ENCODE measurements at places on chromosomes 1 and 21.

DNA sequence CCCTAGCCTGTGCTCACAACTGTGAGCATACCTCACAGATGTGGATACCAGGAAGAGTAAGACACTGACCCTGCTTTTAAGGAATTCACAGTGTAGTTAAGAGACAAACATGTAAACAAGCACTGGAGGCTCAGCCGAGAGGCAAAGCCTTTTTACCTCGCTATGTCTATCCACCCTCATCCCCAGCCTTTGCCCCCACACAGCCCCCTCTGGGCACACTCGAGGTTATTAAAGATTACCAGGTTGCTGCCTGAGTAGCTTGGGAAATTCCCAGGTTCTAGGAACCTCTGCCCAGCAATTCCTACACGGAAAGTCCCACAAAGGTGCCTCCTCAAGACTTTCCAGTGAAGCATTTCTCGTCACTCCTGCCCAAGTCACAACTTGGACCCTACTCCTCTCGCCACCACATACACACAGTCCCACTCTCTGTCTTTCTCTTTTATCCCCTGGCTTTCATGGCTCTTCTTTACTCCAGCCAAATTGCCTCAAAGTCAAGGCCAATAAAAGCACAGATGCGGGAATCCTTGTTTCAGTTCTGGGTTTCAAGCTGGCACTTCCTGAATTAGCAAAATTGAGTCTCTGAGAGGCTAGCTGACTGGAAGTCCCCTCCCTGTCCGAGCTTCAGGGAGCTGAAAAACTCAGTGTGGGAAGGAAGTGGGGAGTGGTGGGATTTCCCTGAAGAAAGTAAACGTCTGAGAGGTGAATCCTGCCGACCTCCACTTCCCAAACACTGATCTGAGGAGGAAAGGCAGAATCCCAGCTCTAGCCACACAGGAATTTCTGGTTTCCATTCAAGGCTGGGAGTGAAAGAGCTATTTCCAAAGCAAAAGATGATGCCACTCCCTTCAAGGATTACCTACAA is 7.6 kb downstream of the DENND2D start:
- DNase-seq: peak; percentile 52

DNA sequence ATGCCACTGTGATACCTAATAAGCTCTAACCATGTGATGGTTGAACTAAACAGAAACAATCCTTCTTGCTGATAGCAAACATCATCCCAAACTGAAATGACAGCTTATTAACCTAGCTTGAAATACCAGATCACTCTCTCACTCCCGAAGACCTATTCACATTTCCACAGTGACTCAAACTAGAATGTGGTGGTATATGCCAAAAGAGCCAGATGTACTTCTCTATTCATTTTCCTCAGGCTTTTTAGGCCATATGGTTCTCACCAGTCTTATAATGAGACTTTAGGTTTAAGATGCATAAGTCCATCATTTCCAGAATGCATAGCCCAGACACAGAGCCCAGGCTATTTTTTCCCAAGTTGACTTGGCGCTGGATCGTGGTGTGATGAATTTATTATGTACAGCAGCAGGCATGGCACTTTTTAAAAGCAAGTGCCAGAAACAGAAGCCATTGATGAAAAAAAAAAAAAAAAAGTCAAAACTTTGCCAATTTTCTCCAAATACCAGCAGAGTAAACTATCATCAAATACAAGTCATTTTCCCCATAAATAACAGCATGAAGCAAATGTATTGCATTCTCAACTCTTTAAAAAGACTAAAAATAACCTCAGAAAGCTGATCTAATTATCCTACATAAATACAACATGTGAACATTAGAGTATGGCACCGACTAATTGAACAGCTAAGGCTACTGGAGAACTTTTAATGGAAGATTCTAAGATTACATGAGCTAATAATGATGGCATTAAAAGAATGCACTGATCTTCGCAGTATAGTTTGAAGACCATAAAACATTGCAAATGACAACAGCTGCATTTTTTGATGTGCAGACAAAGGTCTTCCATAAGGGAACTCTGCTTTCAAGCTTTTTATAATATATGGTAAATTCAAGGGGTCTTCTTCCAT is 365.4 kb downstream of the LRRIQ3 start:
- no peak for DNase-seq

DNA sequence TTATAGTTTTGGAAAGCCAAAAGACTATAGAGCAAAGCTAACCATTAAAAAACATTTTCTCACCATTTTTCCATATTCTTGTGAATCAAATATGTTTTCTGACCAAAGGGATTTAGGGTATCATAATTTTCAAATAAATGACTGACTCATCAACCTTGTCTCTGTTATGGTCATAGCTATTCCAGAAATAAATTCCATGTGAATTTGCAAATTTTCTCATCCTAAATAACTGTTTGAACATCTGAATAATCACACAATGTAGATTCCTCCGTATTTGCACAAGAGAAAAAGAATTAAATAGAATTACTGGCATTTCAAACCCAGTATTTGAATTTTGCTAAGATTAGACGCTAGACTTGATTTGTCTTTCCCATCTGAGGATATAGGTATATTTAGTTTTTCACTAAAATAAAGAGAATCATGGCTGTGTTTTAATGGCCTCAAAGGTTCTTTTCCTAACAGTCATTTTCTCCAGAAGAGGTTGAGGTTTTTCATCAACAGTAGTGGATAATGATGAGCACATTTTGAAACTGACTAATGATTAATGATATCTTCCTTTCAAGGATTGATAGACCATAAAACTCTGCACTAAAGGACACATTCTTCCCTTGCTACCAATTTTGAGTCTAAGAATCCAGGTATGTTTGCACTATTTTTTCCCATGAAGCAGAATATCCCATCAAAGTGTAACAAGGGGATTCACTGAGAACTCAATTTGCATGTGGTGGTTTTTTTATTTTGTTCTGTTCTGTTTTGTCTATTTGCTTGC is 9.5 kb upstream of the DUSP23 start:
- DNase-seq: no peak

DNA sequence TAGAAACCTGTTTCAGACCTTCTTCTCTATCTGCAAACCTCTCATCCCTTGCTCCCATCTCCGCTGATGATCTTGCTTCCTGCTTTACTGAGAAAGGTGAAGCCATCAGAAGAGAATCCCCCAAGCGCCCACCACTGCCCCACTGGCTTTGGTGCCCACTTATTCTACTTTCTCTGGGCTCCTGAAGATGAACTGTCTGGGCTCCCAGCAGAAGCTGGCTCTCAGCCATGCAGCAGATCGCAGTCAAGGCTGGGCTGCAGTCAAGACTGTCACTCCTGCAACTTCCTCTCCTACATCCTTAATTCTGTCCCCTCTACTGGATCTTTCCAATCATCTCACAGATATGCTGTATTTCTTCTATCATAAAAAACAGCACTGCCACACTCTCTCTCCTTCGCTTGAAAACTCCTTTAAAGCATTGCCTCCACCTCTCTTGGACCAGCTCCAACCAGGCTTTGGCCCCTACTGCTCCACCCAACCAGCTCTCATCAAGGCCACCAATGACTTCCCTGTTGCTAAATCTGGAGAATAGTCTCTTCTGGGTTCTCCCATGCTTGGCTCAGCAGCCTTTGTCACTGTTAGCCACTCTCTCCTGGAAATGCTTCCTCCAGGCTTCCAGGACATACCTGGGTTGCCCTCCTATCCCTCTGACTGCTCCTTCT is 25.8 kb downstream of the TRIM62 start:
- DNase-seq: no peak

- peak; percentile 46 for DNase-seq
Observed at GRCh38 chr1:83931658-83932253, 67.2 kb downstream of the TTLL7 start.

- no peak for DNase-seq
Observed at GRCh38 chr1:184359909-184360308, 26.9 kb upstream of the C1orf21 start.

GRCh38 chr1:219416598-219417238 is 196.2 kb downstream of the ZC3H11B start:
- DNase-seq: peak; percentile 47

- DNase-seq: no peak
Observed at GRCh38 chr1:8684590-8684989, 132.8 kb downstream of the RERE start.

DNA sequence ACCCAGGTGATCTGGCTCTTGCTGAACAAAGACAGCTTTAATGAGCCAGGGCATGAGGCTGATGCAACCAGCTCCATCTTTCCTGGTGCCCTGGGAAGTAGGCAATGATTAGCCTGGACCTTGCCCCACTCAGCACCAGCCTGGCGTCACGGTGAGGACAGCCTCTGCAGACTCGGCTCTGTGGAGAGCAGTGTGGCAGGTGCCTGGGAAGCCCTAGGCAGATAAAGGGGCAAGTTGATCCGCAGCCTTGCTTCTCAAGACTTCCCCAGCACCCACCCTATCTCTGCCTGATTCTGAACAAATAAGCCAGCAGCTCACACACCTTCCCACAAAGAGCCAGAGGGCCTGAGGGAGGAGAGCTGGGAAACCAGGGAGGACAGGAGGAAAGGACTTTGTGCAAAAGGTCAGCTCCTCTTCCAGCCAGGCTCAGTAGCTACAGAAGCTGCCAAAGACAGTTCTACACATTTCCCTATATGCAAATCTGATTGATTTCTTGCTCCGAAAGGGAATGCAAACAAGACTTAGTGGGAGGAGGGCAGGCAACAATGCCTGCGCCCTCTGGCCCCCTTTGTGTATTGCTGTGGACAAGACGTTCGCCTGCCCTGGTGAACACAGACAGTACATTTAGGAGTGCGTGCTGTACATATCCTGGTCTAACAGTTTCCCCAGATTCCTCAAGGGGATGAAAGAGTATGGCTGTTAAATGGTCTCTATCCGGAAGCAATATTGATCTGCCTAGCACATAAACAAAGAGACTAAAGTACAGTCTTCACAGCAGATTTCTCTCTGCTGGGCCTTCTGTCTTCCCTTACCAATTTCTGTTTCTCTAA is 63.8 kb downstream of the BCAR3 start:
- peak; percentile 31 for DNase-seq

- no peak for DNase-seq
Observed at GRCh38 chr1:67721650-67722291, 36.8 kb downstream of the GADD45A start.

- peak; percentile 84 for DNase-seq
Observed at GRCh38 chr1:185565302-185565701, 168.9 kb upstream of the HMCN1 start.

- DNase-seq: no peak
Observed at GRCh38 chr1:111633736-111634247, 14.2 kb downstream of the RAP1A start.

DNA sequence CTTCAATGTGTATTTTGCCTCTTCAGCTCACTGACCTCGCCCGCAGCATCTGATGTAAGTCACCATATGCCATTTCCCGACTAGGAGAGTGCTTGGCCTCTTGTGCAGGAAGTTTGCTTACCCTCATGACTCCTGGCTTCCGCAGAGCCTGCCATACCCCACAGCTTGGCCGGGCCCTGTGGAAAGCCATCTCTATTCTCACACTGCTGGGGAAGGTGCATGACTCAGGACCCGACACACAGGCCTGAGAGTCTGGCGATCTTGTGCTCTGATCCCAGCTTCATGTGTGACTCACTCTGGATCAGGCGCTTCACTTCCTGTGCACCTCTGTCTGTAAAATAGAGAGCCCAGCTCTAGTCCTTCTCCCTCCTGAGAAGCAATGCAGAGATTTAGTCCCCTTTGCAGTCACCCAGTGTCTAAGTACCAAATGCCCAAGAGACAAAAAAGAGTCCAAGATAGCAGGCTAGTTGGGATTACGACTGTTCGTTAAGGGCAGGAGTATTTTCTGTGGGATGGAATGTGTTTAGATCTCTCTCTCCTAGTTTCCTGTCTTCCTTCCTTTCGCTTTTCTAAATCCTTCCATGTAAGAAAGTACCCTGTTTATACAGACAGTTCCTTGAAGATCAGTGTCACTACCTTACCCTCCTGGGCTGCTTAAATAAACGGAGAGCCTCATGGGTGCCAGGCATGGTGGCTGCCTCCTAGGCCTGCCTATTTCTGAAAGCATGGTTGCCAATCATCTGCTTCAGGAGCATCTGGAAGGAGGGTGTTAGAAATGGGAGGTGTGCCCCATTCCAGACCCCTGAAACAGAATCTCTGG is 62.8 kb upstream of the KIF26B start:
- DNase-seq: peak; percentile 98

DNA sequence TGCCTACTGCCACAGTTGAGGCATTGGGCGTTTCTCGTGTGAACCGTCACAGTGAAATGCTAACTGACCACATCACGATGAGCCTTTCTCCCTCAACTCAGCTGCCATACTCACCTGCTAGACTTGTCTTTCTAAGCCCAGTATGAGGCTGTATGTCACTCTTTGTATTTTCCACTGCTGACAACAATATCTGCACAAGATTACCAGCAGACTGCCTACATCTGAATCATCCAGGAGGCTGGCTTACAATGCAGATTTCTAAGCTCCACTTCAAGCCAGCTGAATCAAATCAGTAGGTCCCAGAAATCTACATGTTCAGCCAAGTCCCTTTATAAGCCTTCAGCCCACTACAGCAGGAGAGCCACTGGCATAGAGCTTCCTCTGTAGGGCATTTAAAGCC is 355.0 kb upstream of the DUSP10 start:
- no peak for DNase-seq

- no peak for DNase-seq
Observed at GRCh38 chr1:215651867-215652266, 84.8 kb downstream of the KCTD3 start.

- no peak for DNase-seq
Observed at GRCh38 chr21:36815284-36815683, 116.4 kb downstream of the SIM2 start.

- no peak for DNase-seq
Observed at GRCh38 chr1:165678509-165678908, 19.9 kb downstream of the ALDH9A1 start.

DNA sequence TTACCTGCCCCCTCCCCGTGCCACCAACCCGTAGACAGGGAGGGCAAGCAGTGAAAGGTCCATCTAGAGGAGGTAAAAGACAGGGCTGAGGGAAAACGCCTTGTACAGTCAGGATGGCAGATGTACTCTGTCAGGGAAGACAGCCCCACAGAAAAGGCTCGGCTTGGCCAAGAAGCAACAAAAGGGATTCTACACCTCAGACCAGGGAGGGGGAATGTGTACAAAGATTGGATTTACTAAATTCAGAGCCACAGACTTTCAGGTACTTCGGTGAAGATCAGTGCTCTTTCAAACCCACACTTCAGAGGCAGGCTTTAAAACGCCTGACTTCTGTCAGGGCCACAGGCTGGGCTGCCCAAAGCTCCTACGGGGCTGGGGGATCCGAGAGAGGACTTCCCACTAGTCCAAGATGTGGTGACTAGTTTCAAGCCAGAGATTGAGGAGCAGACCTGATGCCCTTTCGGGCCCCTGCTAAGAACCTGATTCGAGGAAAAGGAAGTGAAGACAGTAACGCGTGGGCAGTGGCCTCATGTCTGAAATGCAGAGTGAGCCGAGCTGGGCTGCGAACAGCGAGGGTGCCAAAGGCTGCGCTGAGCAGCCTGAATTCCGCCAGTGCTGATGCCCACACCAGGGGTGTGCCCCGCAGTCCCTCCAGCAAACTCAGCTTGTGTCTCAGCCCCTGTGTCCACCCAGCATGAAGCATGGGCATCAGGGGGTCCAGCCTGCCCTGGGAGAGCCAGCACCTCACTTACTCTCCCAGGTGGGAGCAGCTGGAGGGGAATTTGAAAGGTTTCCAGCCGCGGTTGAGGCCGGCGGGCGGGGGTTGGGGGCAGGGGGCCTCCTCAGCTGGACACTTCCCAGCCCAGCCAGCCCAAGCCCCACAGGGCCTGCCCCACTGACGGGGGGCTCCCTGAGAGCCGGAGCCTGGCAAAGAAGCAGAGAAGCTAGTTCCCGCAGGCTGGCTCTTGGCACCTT is 36.2 kb downstream of the KIAA1614 start:
- DNase-seq: no peak

- DNase-seq: no peak
Observed at GRCh38 chr21:43974791-43975468, 37.2 kb upstream of the TRAPPC10 start.
